Activated naive CD8-positive, alpha-beta T cell treated with anti-CD3 and anti-CD28 coated beads, Interleukin-2, amount 10 ng/mL, durations not matched to agents 7 days and 5 days (primary cell): ENCODE measurements at places on chromosomes 16 and 17. TPM values are rescaled to one million over a fixed set of nuclear protein-coding genes. Genes with fewer than 3 reads are reported as not detected.

GRCh38 chr17:10613775-10614513, 43.2 kb downstream of the MYH3 start:
- no peak for DNase-seq

RNF135 gene
- 8.0 TPM for total RNA-seq

RAB26 gene
- 0.40 TPM for total RNA-seq

NPB gene
- 0.47 TPM for total RNA-seq
